ENCODE measurements at places on chromosomes 1 and 21. TPM values are rescaled to one million over a fixed set of nuclear protein-coding genes. Genes with fewer than 3 reads are reported as not detected.

PDZK1 gene
- 104 TPM for total RNA-seq

- peak; percentile 77 for DNase-seq
Measured at GRCh38 chr1:6127587-6128163, 52.4 kb downstream of the CHD5 start.

DNA sequence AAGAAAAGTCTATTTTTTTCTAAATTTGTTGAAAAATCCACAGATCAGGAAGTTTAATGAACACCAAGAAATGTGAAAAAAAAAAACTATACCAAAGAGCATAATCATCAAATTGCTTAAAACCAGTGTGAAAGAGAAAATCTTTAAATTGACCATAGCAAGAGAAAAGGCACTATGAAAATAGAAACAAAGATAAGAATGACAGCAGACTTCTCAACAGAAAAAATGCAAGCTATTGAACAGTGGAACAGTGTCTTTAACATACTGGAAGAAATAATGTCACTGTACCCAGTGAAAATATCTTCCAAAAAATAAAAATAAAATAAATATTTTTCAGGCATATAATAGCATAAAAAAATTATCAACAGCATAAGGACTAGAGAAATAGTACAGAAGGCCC lies 243.0 kb upstream of the GJB5 start:
- DNase-seq, result no peak

GRCh38 chr21:46334351-46335140 lies 10.6 kb downstream of the PCNT start:
- DNase-seq, result no peak

GRCh38 chr21:24280596-24280995 lies 1326.7 kb downstream of the MRPL39 start:
- DNase-seq, result no peak

- no peak for DNase-seq
Measured at GRCh38 chr1:82160903-82161302, 360.2 kb downstream of the ADGRL2 start.
